Ecto neural progenitor cell (in vitro differentiated cells): ENCODE measurements at places on chromosomes 13 and 19.

- no peak for DNase-seq
Measured at GRCh38 chr19:3194106-3195087, 8.7 kb downstream of the NCLN start.

DNA sequence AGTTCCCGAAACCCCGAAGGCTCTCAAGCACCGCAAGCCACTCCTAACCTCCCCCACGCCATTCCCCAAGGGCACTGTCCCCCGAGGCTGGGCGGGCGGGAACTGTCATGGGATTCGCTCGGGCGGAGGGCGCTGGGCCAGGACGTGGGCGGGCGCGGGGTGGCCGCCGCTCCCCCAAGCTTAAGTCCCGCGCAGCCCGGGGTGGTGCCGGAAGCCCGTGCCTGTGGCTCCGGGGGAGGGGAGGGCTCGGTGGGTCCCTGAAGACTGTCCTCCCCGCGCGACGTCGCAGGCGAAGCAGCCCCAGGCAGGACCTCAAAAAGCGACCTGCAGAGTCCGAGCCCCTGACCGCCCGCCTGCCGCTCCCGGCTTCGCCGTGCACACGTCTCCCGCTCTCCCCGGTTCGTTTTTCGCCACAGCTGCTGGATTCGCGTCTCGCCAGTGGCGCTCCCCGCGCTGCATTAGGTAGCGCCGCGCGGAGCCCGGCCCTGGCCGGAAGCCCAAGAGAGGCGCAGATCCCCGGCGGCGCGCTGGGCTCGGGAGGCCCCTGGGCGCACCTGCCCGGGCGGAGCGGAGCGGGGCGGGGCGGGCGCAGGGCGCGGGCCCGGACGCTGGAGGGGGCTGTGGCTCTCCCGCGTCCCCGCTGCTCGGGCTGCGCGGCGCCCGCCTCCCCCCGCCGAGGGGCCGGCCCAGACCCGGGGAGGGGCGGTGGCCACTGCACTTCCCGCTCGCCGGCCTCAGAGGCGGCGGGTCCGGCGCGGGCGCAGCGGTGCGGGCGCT, at the start of gene FARP1:
Gene FARP1, plus strand, starts transcription at position 715 of the 777 bp plus-strand sequence. CDS start 70,149 bp downstream, outside the sequence.
- peak; percentile 89 for DNase-seq

DNA sequence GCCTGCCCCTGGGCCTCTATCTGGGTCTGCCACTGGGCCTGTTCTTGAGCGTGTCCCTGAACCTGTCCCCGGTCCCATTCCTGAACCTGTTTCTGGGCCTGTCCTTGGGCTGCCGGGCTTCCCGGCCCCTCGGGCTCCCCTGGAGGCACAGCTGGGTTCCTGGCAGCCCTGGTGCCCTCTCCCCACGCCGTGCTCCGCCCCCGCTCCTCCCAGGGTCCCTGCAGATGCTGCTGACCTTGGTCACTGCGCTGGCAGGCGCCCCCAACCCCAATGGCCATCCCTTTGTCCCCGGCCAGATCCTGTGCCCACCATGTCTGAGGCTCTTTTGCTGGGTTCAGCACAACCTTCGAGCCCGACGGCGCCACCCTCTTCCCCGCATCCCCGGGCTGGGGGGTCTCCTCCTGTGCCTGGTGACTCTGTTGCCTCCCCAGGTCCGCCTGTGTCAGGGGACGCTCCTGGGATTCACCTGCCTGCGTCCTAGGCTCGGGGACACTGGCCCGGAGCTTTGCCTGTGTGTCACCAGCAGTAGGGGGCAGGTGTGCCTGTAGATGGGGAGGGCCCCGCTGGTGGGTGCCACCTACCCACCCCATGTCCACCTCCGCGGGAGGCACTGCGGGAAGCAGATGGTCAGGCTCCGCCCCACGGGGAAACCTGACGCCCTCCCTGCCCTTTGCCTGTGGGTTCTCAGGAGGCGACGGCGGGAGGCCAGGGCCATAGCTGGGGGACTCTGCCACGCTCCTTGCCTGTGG, 41.0 kb upstream of the GRTP1 start:
- peak; percentile 50 for DNase-seq

DNA sequence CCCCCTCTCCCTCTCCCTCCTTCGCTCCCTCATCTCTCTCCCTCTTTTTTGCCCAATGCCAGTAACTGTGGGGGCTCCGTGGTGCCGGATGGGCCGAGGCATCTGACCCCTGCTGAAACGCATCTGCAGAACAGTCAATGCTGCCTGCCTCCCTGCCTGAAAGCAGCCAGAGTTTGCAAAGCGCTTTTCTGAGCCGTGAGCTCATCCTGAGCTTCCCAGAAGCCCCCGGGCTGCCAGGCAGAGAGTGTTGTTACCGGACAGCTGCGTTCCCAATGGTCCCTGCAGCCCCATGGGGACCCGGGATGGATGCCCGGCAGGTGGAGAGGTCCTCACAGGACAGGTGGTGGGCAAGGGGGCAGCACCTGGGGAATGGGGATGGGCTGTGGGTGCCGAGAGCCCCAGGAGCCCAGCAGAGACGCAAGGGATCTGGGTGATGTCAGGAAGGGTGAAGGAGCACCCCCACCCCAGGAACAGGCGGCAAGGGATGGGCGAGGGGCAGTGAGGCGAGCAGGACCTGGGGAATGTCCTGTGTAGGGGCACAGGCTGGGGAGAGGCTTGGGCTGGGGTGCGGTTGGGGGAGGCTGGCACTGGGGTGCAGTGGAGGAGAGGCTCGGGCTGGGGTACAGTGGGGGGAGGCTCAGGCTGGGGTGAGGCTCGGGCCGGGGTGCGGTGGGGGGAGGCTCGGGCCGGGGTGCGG, 33.0 kb downstream of the GPX4 start:
- DNase-seq = no peak
